Activated T-cell treated with anti-CD3 and anti-CD28 coated beads for 4 hours (primary cell): ENCODE measurements at places on chromosomes 5 and 9.
A peak's percentile ranks its signal among the peaks of the same experiment; 100 is the strongest.

- no peak for DNase-seq
Observed at GRCh38 chr9:105681724-105682123, 12.6 kb upstream of the TMEM38B start.

GRCh38 chr5:65721050-65721719 lies 724 bp downstream of the SGTB start:
- no peak for DNase-seq

DNA sequence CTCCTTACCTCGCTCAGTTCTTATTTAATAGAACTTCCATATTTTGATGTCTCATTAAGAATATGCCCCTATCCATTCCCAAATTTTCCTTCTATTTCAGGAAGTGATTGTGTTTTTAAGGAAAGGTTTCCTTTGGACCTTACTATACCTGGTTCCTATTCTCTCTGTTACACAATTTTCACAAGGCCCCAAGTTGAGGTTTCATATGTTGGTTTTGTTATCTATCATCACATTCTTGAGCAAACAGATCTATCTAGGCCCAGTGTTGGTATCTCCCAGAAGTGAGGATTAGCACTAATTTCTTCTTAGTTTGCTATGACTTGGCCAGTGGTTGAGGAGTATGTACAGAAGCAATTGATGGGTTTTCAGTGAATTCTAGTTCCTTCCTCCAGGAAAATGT lies 41.5 kb downstream of the ALG2 start:
- no peak for DNase-seq

DNA sequence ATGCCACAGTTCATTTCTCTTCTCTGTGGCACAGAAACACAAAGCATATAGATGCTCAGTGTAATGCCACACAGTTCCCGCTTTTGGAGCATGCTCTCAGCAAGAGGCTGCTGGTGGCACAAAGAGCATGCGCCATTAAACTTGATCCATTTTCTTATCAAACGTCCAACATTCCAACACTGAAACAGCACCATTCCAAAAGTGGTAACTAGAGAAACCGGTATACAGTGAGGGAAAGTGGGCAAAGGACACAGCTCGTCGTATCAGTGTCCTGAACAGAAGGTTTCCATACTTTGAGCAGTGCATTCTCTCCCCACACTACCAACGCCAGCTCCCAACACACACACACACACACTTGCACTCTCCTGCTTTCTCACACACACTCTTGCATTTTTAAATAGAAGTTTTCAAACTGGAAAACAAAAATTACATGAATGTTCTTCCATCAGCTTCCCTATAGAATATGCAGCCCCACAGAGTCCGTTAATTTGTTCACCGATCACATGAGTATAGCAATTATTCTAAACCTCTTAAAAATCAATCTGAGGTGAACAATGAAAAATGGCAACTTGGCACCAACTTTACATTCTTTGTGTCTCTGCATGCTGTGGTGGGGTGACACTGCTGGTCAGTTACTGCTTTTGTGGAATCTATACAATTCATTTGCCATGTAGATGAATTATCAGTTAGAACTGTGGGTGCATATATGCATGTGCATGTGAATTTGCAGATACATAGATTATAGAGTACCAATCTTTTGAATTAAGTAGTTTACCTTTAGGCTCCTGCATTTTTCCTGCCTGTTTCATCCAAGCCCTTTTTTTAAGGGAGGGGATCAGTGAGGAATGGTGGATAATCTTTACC lies 5.7 kb downstream of the NFIB start:
- no peak for DNase-seq

DNA sequence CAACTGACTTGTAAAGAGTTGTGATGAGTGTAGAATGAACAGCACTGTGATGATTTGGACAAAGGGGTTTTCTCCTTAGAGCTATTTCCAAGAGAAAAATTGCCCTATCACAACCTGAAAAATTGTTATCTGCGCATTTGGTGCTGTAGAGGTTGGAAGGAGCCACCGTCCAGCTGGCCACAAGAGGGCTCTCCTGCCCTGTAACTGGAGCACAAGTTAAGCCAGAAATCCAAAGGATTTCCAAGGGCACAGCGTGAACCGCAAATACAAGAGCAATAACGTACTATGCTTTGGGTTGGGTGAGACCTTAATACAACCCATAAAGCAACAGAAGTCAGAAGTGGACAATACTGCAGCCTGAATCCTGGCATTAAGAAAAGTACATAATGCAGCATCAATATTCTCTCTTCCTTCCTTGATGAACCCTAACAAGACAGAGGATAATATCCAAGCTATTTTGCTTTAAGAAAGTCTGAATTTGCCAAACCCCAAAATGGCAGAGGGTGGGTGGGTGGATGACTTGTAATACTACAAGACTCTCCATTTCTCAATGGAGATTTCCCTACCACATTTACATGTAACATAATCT lies 56.8 kb upstream of the SMIM32 start:
- no peak for DNase-seq

- DNase-seq = no peak
Observed at GRCh38 chr5:169695025-169695625, 58.0 kb downstream of the DOCK2 start.

DNA sequence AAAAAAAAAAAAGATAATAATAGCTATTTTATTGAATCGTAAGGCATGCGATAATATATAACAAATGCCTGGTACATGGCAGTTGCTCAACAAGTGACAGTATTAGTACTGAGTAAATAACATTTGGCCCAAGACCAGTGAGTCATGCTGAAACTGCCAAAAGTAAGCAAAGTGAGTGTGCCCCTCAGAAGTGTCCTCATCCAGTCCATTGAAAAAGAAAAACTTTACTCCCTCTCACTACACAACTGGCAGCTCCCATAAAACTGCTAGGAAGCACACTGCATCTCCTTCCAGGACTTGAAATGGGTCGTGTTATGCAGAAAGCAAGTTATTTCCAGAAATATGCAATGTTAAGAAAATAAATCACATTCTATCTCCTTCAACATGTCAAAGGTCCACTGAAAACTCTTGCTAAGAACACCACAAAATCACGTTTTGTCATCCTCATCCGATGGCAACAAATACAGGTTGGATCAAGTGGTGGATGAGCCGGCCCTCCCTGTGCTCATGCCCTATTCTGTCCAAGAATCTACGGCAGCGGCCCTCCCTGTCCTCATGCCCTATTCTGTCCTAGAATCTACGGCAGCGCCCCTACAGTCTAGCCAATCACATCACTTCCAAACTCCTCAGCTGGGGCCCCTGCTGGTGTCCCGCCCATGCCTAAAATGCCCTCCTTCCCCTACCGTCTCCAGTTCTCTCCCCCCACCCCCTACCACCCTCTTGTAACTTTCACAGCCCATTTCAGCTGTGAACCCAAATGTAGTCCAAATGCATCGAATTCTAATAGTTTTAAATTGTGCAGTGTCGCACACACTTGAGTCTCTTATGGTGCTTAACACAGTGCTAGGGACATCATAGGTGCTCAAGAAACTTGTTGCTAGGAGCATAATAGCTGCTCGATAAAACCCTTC lies 12.5 kb downstream of the PTCH1 start:
- DNase-seq = no peak

DNA sequence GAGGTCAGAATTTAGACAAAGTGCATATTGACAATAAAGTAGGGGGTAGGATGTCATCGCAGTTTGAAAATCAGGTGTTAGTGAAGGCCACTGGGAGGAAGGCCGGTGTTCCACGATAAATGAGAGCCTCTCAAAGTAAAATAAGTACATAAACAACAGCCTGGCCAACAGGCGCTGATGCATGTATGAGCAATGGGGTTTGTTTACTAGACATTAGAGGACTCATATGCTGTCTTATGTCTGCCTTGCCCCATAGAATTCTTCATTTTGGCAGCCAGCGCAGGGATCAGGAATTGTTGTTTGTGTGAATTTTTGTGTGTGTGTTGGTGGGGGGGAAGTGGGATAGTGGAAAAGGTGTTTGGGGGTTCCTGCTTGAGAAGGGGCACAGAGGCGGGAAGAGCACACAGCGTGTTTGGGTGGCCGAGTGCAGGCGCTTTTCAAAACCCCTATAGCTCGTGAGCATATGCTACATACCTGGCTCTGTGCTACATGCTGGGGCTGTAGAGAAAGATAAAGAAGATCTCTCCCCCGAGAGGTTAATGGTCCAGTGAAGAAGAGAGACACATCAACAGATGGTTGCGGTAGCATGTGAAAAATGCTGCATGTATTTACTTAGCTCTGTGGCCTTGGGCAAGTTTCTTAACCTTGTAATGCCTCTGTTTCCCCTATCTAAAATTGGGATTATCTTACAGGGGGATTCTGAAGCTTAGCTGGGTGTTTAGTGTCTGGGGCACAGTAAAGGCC lies 11.5 kb downstream of the SNX30 start:
- DNase-seq = no peak

- no peak for DNase-seq
Observed at GRCh38 chr5:141716009-141716408, 34.0 kb upstream of the ARAP3 start.

DNA sequence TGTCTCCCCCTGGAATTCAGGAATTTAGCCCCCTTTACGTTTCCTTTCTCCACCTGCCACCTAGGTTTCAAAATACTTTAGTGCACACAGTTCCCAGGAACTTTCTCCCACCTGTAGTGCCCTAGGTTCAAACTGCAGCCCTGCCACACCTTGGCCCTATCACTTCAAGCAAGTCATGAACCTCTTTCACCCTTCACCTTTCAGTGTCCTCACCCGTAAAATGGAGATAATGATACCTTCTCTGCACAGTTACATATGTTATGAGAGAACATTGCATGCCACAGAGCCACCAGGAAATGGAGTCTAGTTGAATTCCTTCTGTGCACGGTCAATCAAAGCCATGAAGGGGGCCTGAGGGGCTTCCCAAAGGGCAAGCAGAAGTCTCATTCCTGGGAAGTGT lies 9.8 kb upstream of the EEIG1 start:
- DNase-seq = no peak

DNA sequence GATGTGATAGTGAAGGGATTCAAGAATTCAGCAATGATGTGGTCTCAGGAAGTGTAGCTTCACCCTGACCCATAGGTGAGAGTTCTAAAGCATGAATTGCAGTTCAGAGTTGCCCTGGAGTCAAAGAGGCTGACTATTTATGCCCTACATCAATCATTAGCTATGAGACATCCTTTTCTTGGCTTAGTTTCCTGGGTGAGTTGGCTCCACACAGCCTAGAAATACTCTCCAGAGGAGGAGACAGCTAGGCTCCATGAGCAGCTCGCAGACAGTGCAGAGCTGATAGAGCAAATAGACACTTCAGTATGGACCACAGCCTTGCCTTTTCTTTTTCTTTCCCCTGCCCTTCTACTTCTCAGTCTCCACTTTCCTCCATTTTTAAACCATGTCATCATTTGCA lies 1651.8 kb downstream of the MAT2B start:
- DNase-seq = no peak

GRCh38 chr5:163995206-163995605 lies 489.8 kb downstream of the MAT2B start:
- DNase-seq = no peak

DNA sequence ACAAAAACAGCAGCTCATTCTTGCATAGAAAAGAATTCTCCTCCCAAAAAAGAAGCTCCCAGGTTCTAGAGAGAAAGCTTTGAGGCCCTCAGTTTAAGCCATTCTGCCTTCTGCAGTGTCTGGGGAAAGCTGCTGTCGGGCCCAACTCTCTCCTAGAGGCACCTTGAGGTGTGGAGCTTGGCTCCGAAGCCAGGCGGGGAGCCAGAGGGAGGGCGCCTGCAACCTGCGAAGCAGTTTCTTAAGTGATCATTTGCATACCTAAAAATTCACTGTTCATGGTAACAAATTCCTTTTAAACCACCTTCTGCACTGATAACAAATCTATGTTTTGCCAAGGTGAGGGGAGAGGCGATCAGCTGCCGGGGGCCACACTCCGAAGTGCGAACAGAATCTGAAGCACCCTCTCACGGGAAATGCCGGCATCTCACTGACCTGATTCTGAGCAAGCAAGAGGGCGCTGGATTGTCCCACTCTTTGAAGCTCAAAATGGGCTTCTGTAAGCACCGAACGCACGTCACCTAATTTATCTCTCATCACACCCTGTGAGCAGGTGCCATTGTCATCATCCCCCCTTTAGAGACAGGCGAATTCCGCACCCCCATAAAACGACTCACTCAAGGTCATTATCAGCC lies 86.1 kb downstream of the GTF3C4 start:
- no peak for DNase-seq

- DNase-seq = no peak
Observed at GRCh38 chr5:59955241-59955640, 61.7 kb upstream of the PDE4D start.

DNA sequence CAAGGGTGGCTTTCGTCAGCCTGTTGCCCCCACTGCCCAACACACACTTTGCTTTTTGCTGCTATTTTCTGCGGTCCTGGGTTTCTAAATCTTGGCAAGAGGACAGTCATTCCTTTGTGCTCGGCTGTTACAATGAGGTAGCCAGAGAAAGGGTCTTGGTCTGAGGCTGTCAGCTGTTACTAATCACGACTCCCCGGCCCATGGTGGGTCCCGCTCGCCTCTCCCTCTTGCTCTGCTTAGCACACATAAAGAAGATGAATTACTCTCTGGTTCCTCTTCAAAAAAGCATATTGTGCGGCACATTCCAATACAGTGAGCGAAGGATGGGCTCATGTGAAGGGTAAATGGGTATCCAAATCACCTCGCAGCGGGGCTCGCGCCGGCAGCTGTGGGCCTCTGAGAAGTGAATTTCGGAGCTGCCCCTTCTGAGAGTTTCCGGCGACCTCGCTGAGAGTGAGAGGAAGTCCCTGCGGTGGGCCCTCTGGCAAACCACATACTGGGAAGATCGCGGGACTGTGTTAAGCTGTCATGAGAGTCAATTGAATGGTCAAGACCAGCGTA lies 56.0 kb downstream of the SLC1A3 start:
- DNase-seq = no peak

GRCh38 chr9:89243296-89244061 lies 64.9 kb upstream of the SHC3 start:
- no peak for DNase-seq

GRCh38 chr5:163459819-163460561 lies at the start of gene NUDCD2:
Gene NUDCD2 (minus strand): TSS chr5:163460102. CDS start chr5:163460050, 52 bp downstream.
- peak; percentile 90 for DNase-seq

DNA sequence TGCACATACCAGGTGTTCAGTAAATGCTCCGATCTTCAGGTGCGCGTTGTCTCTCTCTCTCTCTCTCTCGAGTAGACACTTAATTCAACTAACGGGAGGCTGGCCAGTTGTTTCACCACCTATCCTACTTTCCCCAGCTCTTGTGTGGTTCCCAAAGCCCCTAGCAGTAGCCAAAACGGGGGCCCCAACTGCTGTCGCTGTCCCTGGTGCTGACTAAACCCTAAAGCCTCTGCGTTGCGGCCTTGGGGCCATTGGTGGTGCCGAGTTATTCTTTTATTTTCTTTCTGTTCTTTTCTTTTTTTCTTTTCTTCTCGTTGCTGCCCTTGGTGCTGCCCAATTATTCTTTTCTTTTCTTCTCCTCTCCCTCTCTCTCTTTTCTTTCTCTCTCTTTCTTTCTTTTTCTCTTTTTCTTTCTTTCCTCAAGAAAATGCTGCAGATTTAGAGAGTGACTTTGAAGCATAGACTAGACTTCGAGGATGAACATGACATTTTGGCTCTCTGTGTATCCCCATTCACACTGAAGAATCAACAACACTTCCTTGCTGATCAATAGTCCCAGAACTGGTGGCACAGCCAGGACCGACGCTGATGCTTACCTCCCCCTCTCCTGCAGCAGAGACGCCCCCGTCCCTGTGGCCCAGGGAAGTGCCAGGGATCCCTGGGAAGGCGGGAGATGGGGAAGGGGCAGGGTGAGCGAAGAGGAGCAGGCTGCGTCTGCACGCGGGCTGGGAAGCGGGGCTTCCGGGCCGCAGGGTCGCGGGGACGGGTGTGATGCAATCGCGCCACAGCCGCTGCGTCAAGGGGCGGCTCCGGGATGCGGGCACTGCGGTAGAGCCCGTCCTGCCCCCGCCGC lies at the start of gene FBLL1:
Gene FBLL1 (plus strand): TSS at position 785 of the 853 bp plus-strand sequence. CDS start 200 bp downstream, outside the sequence.
- no peak for DNase-seq

- no peak for DNase-seq
Observed at GRCh38 chr9:128696923-128697707, 5.2 kb upstream of the PKN3 start.

GRCh38 chr9:12719431-12719830 lies 26.2 kb downstream of the TYRP1 start:
- no peak for DNase-seq
